ENCODE measurements at places on chromosomes 3 and 15.
A peak's percentile ranks its signal among the peaks of the same experiment; 100 is the strongest.

DNA sequence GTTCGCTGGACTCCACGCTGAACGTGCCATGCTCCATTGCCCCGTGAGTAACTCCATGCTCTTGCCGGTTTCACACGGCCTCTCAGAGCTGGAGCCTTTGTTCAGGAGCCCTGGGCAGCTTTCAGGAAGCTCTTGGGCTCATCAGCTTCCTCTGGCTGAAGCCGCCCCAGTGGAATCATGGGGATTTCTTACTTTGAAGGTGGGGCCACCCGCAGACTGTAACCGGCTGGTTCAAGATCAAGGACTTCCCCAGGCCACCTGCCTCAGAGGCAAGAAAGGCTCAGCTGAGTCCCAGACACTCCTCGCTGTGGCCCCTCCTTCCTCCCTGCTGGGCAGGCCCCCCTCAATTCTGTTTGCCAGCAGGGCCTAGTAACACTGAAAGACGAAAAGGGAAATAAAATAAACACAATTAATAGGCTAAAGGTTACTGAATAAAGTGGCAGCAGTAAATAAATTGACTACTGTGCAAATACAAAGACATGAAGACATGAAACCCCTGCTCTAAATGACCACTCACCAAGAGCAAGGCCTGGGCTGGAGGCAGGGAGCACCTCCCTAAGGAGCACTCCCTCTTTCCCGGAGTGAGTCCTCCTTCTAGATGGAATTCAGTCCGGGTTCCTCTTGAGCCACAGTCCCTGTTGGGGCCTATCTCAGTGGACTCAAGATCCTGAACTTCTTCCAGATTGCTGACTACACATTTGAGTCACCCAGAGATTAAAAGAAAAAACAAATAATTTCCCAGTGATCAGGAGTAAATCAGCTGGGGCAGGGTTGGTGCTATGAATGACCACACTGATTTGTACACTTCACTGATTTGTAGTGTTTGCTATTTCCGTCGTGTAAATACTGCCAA, 51.0 kb downstream of the ZDHHC19 start:
- peak overlapping the region; percentile 41 for H3K4me3 ChIP-seq
- peaks cover 2% of the 10 kb centered on the region for H3K27me3 ChIP-seq
- peaks cover 24% of the 10 kb centered on the region for H3K4me1 ChIP-seq
- no peaks in the 10 kb centered on the region for H3K36me3 ChIP-seq
- DNase-seq, result peak; percentile 16
- peak overlapping the region; percentile 77 for H3K27ac ChIP-seq

DNA sequence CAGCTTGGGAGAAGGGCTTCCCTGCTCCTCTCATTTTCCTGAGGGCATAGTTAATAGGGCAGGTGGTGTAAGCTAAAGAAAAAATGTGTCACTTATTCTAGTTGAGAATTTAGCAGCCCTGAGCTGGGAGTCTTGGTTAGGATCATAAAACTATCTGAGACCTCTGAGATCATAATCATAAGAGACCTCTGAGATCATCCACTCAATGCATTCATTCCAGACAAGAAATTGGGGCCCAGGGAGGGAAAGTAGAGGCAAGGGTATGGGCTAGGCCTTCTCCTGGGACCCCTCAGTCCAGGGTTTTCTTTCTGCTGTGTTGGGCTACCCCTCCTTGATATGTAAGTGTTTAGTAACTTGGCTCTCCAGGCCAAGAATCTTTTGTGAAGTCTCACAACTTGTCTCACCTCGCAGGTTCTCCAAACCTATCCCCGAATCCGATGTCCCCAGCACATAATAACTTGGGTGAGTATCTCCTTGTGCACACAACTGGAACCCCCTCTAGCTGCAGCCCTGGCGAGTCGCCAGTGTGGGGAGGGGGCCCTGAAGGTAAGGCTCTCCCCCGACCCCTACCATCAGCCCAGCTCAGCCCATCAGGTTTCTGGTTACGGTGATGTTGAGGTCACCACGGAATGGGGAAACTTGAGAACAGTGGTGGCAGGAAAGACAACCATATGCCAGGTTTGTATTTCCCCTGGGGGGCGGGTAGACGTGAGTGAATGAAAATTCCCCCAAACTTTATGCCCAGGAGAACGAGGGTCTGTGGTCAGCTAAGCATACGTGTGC, 84.1 kb downstream of the AAGAB start:
- H3K4me1 ChIP-seq, result peaks cover 17% of the 10 kb centered on the region
- H3K4me3 ChIP-seq, result no peak overlapping the region
- no peaks in the 10 kb centered on the region for H3K27me3 ChIP-seq
- no peak overlapping the region for H3K27ac ChIP-seq
- no peak for DNase-seq

- no peak for DNase-seq
- no peak overlapping the region for H3K4me3 ChIP-seq
- H3K4me1 ChIP-seq, result no peaks in the 10 kb centered on the region
- no peaks in the 10 kb centered on the region for H3K36me3 ChIP-seq
- H3K27me3 ChIP-seq, result no peaks in the 10 kb centered on the region
- no peak overlapping the region for H3K27ac ChIP-seq
Measured at GRCh38 chr3:55579496-55579895, 92.4 kb upstream of the WNT5A start.

GRCh38 chr3:192957441-192958021, 39.9 kb upstream of the MB21D2 start:
- no peak overlapping the region for H3K27ac ChIP-seq
- H3K36me3 ChIP-seq, result no peaks in the 10 kb centered on the region
- peaks cover 11% of the 10 kb centered on the region for H3K4me1 ChIP-seq
- no peak overlapping the region for H3K4me3 ChIP-seq

DNA sequence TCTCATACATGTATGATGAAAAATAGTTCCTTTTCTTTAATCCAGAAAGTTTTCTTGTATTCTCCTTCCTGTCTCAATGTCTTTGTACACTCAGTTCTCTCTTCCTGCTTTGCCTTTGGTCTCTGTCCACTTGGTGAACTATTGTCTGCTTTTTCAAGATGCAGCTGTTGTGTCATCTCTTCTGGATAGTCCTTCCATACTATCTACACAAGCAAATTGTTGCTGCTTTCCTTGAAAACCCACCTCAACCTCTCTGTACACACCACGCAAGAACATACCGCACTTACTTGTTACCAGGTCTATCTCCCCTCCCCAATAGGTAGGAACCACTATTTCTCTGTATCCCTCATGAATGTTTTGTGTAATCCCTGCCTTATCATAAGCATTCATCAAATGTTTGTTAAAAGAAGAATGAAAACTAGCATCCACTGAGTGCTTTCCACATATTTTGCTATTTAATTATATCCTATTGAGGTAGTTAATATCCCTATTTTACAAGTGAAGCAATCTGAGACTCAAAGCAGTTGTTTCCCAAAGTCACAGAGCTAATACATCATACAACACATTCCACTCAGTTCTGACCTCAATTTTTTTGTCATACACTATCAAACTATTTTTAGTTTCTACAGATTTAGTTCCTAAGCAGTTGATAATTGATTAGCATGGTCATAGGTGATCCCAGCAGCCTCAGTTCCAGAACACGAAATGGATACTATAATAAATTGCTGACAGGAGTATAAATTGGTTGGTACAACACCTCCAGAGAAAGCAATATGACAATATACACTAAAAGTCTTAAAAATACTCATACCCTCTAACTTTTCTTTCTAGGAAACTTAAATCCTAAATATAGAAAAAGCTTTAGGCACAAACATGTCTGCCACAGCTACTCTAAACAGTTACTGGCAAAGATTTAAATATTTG, 19.6 kb downstream of the HACL1 start:
- no peak overlapping the region for H3K4me3 ChIP-seq
- peaks cover 25% of the 10 kb centered on the region for H3K36me3 ChIP-seq
- no peak for DNase-seq
- no peak overlapping the region for H3K27ac ChIP-seq

GRCh38 chr3:116059421-116060096, 385.7 kb downstream of the LSAMP start:
- DNase-seq, result no peak
- H3K4me3 ChIP-seq, result no peak overlapping the region
- H3K27me3 ChIP-seq, result no peaks in the 10 kb centered on the region
- no peak overlapping the region for H3K27ac ChIP-seq
- H3K4me1 ChIP-seq, result no peaks in the 10 kb centered on the region

DNA sequence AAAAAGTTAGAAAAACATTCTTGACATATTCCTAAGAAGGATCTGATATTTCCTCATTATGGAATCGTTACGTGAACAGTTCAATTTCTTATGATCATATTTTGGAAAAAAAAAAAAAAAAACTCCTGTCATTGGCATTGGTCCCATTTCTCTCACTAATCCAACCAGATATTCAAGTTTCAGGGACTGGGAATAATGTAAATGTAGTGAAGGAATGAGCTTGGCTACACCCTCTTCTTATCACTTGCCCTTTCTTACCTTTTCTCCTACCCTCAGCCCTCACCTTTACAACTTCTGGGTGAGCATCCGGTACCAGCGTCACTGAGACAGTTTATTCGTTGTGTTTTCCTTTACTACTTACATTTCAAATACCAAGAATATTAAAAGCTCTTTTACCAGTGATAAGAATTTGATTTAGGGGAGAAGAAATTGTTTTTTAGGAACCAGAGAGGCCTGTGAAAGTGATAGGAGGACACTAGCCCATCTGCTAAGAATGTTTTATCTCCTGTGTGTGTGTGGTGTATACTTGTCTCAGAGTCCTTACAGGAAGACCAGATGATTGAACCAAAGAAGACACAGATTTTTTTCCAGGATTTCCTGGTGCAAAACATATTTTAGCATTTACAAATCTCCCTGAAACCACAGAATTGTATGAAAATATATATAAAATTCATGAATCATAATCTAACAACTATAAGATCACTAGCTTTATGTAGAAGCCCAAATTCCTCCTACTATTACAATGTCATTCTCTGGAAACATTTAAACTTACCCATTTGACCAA, 946.7 kb downstream of the ZPLD1 start:
- H3K4me1 ChIP-seq, result no peaks in the 10 kb centered on the region
- no peaks in the 10 kb centered on the region for H3K27me3 ChIP-seq
- no peaks in the 10 kb centered on the region for H3K36me3 ChIP-seq
- H3K27ac ChIP-seq, result no peak overlapping the region
- H3K4me3 ChIP-seq, result no peak overlapping the region

DNA sequence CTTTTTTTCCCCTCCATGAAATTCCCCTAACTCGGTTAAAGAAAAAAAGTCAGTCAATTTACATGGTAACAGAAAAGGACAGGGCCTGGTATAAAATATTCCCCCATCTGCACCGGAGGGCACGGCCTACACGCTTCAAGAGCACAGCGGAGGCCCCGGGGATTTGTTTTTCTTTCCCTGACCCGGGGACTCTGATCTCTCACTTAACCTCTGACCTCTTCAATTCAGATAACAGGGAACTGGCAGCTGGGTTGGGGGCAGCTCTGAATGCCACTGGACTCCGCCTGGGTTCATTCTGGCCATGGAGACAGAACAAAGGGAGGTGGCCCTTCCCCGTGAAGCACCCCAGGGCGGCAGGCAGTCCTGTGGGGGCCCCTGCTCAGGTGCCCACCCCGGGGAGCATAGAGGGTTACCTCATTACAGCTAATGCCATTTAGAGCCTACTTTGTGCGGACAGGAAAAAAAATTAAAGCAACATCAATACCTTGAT, 257.5 kb downstream of the SHQ1 start:
- H3K4me1 ChIP-seq, result peaks cover 3% of the 10 kb centered on the region
- no peak for DNase-seq
- no peak overlapping the region for H3K4me3 ChIP-seq
- H3K27ac ChIP-seq, result no peak overlapping the region
- H3K36me3 ChIP-seq, result no peaks in the 10 kb centered on the region

DNA sequence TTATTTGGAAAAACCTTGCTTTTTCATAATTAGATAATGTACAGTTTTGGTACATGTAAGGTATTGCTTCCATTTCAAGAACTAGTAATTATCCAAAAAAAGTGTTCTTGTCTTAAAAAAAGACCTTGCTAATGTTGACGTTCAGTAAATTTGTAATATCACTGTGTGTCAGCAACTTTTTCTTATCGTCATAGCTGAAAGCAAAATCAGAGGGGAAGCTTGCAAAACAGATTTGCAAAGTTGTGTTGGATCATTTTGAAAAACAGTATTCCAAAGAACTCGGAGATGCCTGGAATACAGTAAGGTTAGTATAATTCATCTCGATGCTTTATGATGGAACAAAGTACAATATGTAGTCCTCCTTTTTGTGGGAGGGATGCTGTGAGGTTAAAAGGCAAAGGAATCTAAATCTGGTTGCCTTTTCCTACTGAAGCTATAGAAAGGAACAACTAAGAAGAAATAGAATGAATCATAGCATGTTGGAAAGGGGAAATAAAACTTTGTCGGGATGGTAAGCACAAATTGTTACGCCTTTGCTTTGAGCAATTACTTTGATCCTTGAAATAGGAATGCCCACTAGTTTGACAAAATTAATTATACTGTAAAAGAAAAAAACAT, 1.5 kb downstream of the NSUN3 start:
- H3K27me3 ChIP-seq, result no peaks in the 10 kb centered on the region
- H3K27ac ChIP-seq, result peak overlapping the region; percentile 99
- H3K4me1 ChIP-seq, result peaks cover 40% of the 10 kb centered on the region
- DNase-seq, result no peak
- H3K36me3 ChIP-seq, result peaks cover 56% of the 10 kb centered on the region

DNA sequence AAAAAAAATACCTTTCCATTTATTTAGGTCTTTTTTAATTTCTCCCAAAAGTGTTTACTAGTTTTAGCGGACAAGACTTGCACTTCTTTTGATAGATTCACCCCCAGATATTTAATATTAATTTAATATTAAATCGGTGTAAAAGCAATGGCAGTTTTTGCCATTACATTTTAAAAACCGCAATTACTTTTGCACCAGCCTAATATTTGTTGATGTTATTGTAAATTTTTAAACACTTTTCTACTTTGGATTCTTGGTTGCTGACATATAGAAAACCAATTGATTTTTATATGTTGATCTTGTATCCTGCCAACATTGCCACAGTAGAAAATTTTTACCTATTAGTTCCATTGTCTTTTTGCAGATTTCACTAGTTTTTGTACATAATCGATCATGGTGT, 63.9 kb upstream of the PXYLP1 start:
- H3K4me1 ChIP-seq, result no peaks in the 10 kb centered on the region
- peaks cover 18% of the 10 kb centered on the region for H3K27me3 ChIP-seq
- H3K27ac ChIP-seq, result no peak overlapping the region
- no peaks in the 10 kb centered on the region for H3K36me3 ChIP-seq
- no peak for DNase-seq
- no peak overlapping the region for H3K4me3 ChIP-seq

DNA sequence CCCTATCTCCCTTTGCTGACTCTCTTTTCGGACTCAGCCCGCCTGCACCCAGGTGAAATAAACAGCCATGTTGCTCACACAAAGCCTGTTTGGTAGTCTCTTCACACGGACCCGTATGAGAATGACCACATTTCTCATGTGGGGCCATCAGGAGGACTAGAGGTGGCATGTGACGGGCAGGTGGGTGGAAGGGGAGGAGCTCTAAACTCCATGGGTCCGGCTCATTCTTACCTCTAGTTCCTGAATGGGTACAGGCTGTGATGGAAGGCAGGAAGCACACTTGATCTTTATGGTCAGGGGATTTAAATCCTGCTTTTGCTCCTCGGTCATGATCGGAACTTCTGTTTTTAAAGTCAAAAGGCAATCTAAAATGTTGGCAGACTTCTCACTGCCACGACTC, 28.6 kb downstream of the CFAP92 start:
- H3K27ac ChIP-seq, result no peak overlapping the region
- no peak overlapping the region for H3K4me3 ChIP-seq
- peaks cover 3% of the 10 kb centered on the region for H3K27me3 ChIP-seq
- no peak for DNase-seq
- H3K4me1 ChIP-seq, result no peaks in the 10 kb centered on the region

GRCh38 chr15:82012908-82013307, 32.9 kb downstream of the MEX3B start:
- no peak overlapping the region for H3K4me3 ChIP-seq
- no peak overlapping the region for H3K27ac ChIP-seq
- no peak for DNase-seq
- no peaks in the 10 kb centered on the region for H3K36me3 ChIP-seq

- no peak overlapping the region for H3K27ac ChIP-seq
- H3K4me1 ChIP-seq, result no peaks in the 10 kb centered on the region
- no peaks in the 10 kb centered on the region for H3K36me3 ChIP-seq
- H3K4me3 ChIP-seq, result no peak overlapping the region
- DNase-seq, result no peak
Measured at GRCh38 chr3:69675786-69676530, 63.3 kb upstream of the MITF start.

Data from T-helper 2 cell treated with Interferon-gamma antibody and Interleukin-4, amounts not matched to agents 5 μg/mL and 100 μg/mL, for 36 hours (primary cell).